Sigmoid colon (tissue), 7 donors: ENCODE measurements at places on chromosomes 2 and 18. TPM values are rescaled to one million over a fixed set of nuclear protein-coding genes. Genes with fewer than 3 reads are reported as not detected.
A peak's percentile ranks its signal among the peaks of the same experiment; 100 is the strongest.

GRCh38 chr2:127860130-127860529, 2.2 kb upstream of the POLR2D start:
- no peak for DNase-seq

The LYG2 gene
- total RNA-seq, result not detected

DNA sequence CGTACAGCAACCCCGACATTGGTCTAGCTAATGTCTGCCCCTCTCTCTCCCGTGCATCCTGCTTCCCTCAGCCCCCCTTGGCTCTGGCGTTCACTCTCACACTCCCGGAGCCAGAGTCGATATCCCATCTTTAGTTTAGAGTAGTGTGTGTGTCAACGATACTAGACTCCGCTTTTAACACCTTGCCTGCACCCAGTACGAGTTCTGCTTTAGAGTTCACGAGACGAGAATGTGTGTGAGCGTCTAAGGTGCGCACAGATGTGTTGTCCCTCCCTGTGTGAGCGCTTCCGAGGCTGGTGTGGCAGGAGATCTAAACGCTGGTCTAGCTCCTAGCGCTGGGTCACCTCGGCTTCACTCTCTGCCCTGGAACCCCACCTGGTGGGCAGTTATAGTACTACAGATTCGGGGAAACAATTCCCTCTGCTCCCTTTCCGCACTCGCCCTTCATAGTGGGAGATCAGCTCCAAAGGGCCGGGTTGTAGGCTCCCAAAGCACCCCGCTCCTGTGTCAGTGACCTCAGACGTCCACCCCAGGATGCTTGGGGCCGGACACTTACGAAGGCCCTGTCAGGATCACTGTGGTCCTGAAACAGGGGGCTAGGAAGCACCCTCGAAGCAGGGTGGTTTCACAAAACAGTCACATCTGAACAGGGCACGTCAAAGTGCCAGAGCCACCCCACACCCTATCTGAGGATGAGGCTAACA, 2.6 kb upstream of the CYP26B1 start:
- DNase-seq, result peak; percentile 88

DNA sequence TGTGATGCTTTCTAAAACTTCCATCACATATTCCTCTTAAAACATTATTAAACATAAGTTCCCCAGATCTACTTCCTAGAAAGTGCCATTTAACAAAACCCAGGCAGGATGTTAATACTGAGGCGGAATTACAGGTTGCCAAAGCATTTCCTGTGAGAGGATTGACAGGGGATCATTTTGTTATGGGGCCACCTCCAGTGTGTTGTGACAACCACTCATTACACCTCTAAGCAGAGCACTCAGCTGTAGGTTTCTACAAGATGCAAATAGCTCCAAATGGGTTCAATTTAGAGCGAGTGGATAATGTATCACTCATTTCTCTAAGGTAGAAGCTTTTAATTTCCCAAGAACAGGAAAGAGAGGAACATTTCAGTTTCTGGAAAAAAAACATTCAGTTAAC, 1429.5 kb upstream of the ACVR2A start:
- DNase-seq, result no peak

The KCNJ13 gene
- not detected for total RNA-seq

GRCh38 chr2:201977651-201978050, 56.0 kb upstream of the FZD7 start:
- DNase-seq, result peak; percentile 18

The NOSTRIN gene
- total RNA-seq, result 6.0 TPM

GRCh38 chr2:124911560-124911959, 886.5 kb downstream of the CNTNAP5 start:
- no peak for DNase-seq
